AG20443 (cell line): ENCODE measurements at places on chromosomes 1 and 21.

- DNase-seq = no peak
Measured at GRCh38 chr1:29454616-29455380, 218.5 kb downstream of the PTPRU start.

- DNase-seq = no peak
Measured at GRCh38 chr1:230567221-230567575, 75.1 kb upstream of the COG2 start.

DNA sequence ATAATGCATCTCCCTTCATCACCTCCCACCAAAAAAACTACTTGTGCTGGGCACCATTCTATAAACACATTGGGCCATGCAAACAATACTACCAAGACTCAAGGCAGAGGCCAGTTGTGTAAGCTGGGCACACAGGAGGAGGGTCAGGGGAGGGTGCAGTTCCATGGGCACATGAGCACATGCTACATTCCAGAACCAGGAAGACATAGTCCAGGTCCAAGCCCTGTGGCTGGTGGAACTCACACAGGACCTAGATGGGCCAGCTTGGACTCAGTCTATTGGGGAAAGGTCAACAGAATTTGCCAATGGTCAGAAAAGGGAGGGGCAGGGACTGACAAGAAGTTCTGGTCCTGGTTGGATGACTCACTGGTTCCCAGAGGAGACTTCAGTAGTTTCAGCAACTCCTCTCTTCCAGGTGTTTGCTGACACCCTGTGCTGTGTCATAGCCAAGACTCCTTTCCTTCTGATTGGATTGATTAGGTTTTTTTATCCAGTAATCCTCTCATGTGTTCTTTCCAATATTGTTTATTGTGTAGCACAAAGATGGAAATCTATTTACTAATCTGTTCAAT, 249.7 kb downstream of the C1orf94 start:
- DNase-seq = no peak

DNA sequence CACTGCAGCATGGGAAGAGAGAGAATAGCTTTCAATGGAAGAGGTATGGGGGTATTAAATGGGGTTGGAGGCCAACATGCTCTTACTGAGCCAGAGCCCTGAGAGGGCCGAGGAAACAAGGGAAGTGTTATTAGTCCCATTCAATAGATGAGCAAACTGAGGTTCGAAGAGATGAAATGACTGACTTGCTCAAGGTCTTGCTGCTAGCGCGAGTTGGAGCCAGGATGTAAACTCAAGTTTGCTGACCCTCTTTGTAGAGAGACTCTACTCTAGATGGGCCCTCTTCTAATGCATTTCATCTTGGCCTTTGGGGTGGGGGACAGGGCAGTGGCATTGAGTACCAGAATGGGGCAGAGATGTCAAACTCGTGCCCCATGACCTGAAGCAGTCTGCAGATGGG, 319.5 kb downstream of the RPS6KC1 start:
- DNase-seq = no peak

DNA sequence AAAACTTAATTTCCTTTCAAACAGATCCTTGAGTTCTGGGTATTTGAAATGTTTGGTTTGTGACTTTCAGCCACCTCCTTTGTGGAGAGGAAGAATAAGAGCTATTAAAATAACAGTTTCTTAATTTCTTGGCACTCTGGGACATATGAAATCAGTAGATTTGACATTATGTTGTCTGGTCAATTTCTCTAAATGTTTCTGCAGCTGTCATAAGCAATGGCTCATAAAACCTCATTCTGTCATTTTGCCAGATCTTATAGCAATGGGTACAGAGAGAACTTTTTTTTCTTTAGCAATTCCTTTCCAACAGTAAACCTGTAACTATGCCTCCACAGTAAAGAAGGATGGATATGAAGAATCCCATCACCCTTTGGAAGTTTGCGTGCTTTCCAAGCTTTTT, 52.6 kb downstream of the LAMC1 start:
- DNase-seq = no peak

DNA sequence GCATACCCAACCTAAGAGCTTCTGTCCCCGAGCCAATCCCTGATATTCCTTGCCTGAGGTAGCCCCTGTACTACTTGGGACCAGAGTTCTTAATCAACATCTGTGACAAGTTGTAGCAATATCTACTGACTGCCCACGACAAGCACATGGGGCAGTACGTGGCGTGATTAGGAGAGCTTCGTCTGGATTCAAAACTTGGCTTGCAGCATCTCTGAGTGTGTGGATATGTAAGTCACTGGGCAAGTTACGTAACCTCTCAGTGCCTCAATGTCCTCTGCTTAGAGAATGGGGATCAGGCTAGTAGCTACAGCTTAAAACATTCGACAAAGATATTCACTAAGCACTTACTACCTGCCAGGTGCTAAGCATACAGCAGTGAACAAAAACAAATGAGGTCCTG, 5.0 kb downstream of the HSPG2 start:
- peak; percentile 67 for DNase-seq

DNA sequence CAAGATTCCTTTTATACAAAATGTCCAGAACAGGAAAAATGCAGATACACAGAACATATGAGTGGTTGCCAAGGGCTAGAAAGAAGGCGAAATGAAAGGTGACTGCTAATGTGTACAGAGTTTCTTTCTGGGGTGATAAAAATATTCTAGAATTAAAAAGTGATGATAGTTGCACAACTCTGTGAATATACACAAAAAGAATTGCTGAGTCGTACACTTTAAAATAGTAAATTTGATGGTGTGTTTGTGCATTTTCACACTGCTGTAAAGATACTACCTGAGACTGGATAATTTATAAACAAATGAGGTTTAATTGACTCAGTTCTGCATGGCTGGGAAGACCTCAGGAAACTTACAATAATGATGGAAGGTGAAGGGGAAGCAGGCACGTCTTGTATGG, 23.9 kb downstream of the KLHDC7A start:
- no peak for DNase-seq

DNA sequence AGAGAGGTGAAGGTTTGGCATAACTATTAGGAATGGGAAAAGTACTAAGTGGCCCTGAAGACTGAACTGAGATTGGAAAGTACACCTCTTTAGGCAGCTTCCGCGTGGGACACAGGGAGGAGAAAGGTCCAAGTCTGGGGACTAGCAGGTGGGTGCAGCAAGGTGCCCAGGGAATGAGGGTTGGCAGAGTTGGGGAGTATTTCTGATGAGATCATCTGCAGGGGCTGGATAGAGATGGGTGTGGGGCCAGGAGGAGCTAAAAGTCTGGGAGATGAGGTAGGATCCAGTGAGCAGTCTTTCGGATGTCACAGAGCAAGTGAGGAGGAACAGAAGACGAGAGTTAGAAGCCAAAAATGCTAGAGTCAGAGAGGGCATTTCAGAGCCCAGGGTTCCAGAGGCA, 36.1 kb downstream of the CDCA8 start:
- no peak for DNase-seq

- peak; percentile 73 for DNase-seq
Measured at GRCh38 chr1:60118085-60118484, 44.5 kb upstream of the C1orf87 start.

DNA sequence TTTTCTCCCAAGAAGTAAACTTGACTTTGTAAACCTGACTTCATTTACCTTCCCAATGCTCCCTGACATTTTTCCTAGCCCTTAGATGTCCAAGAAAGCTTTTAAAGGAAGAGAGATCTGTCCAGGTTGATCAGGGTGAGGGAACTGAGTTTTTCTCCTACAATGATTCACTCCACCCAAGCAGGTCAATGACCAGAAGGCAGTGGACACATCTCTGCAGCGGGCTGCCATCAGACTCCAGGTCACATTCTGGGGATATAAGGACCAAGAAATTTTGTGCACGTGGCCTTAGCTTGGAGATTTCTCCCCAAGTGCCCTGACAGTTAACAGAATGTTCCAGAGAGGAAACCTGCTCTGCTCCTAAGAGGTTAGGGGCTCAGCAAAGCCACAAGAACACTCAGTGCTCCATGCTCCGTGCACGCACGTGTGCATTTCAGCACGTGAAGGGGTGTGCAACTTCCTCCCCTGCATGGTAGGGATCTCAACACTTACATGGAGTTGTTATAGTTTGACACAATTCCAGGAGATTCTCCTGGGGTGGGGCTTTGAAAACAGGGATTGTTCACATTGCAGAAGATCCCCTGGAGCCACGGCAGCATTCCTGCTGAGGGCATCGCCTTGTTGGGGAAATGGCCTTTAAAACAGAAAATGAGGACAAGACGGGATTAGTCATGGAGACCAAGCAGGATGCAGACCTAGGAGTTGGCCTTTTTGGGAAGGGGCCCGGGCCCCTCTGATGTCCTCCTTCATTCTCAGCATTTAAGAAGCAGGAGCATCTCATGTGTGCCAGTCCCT, 9.8 kb downstream of the ABCA4 start:
- DNase-seq = no peak

DNA sequence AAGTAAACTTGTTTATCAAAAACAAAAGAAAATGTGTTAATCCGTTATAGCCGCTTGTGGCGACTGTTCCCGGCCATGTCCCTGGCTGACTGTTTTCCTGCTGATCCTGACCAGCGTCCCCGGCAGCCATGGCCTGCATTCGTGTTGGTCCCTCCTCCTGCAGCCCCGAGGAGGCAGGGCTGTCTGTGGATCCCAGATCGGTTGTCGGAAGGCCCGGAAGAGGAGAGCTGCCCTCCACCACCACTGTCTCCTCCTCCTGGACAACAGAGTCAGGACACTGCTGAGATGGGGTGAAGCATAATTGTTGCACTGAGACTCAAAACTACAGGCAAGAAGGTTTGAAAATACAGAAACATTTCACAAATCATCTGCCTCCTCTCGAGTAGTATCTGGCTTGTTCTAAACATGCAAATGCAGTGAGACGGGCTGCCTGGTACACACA, 3.6 kb upstream of the MXRA8 start:
- DNase-seq = peak; percentile 85

- no peak for DNase-seq
Measured at GRCh38 chr1:226980122-226980560, 40.0 kb downstream of the COQ8A start.

DNA sequence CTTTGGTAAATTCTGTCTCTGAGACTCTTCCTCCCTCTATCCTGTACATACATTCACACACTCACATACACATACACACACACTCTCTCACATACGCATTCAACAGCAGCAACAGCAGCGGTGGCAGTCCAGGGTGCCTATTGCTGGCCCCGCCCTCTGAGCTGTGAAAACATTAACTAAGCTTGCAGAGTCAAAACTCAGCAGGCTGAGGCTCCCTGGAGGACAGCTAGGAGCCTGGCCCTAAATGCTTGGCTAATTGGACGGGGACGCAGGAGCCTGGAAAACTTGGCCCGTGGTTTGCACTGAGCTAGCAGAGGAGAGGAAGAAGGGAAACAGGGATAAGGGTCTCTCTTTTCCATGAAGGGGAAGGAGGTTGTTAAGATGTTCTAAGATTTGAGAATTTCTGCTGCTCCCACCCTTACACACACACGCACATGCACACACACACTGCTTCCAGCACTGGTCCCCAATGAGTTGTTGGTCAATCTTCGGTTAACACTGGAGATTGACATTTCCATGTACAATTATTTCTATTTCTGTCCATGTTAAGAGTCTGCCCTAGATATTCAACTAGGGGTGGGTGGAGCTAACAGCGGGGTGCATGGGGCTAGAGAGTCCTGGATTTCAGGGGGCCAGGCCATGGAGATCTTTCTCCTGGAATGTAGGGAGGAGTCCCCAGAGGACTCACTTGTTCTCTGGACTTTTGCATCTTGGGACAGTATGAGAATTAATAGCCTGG, 94.2 kb downstream of the PLXNA2 start:
- no peak for DNase-seq

GRCh38 chr1:224507771-224508523, 73.3 kb upstream of the WDR26 start:
- DNase-seq = peak; percentile 69

DNA sequence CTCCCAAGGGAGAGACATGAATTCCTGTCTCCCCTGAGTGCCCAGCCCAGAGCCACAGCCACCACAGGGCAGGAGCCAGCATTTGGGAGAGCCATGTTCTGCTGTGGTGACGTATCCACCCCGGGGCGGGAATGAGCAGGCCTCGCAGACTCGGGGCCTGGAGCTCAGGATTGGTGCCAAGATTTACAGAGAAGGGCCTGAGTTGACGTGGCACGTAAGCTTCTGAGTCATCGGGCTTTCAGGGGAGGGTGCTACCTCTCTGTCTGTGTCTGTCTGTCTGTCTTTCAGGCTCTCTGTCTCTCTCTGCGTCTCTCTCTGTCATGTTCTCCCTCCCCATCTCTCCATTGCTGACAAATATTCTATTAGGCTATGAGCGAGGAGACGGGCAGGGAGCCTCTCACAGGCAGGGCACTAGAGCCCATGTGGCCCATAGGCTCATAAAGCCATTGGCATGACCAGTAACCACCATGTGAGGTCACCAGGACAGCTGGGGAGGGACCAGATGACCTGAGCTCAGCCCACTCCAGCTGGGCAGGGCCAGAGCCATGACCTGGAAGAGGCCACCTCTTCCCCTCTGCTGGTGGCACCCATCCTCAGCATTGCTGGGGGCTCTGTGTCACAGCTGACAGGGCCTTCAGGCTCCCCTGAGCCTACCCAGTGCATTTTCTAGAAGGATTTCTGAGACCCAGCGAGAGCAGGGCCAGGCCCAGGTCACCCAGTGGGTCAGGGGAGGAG, 300.0 kb upstream of the VAMP3 start:
- DNase-seq = peak; percentile 96

GRCh38 chr1:114286960-114287359, 133.3 kb upstream of the SYT6 start:
- DNase-seq = no peak

DNA sequence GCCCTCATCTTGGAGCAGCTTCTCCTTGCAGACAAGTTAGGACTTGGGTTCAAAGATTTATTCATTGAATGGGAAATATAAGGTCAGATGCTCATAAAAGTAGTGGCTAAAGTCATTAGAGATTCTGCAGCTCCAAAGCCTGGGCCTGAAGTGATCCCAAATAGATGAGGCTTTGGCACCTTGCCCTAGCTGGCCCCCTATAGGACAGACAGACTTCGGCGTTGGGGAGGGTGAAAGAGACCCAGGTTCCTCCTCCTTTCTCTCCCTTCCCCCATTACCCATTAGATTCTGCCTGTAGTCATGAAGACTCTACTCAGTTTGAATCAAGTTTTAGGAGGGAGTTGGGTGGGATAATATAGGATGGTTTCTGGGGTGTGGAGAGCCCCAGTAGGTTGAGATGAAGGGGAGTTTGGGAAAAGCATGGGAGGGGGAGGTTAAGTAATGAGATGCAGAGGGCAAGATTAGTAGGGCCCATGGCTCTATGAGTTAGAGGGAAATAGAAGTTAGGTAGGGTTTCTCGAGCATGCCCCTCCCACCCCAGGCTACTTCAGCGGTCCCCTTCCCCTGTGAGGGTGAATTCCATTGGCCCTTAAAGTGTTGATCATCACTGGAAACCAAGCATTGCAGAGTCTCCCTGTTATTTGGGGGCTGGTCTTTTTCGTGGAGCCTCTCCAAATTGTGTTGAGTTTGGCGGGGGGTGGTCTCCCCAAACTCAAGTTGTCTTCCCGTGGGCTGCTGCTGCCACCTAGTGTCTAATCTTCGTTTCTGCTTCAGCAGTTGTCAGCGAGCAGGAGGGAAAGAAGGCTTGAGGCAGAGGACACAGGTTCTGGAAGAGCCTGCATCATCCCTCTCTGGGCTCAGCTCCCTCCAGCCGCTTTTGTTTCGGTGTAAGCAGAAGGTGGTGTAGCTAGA, 2.1 kb upstream of the AHDC1 start:
- peak; percentile 64 for DNase-seq
